PC-3 (cell line): ENCODE measurements at places on chromosomes 2 and 18.

DNA sequence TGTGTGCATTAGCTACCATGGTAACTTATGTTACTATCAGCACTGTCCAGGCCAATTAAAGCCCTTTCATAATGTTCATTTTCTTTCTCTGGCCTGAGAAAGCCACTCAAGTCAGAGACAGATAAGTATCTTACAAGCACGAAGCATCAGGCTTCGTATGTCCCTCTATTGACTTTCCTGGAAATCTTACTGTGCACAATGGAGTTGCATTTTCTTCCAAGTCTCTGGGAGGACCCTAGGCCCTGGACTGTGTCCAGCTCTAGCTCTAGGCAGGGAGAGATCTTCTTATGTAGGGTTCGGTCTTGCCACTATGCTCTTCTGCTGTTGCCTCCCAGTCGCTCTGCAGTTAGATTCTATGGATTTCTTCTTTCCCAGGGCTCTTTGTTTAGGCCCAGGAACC, 40.0 kb upstream of the ITGA6 start:
- no peak for DNase-seq

GRCh38 chr18:49225160-49225559, 235.3 kb downstream of the DYM start:
- no peak for DNase-seq

GRCh38 chr18:46356278-46357033, 252.3 kb downstream of the HAUS1 start:
- no peak for DNase-seq

- DNase-seq = no peak
Observed at GRCh38 chr2:221677688-221678087, 105.6 kb upstream of the EPHA4 start.

DNA sequence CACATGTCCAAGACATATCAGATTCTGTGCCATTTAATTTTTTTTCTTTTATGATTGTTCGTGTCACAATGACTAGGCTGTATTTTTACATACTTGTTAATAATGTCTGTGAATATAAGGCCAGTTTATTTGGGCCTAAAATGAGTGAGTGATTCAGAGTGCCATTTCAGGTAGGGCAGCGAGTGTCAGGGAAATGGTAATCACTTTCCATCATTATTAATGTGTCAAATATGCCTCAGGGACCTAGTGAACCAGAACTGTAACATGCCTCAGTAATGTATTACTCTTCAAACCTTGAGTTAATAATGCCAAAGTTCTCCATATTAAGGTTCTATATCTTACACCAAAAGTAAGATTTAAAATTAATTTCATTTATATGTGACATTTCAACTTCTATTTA, 8.6 kb downstream of the FAM171B start:
- no peak for DNase-seq

- peak; percentile 75 for DNase-seq
Observed at GRCh38 chr2:84516234-84516986, at the start of gene DNAH6. DNAH6 (plus strand) TSS chr2:84516498; CDS start chr2:84517827, 1,329 bp downstream.

GRCh38 chr2:190005513-190005912, 57.0 kb downstream of the MSTN start:
- no peak for DNase-seq

- DNase-seq = no peak
Observed at GRCh38 chr2:214471382-214471781, 60.5 kb downstream of the VWC2L start.

DNA sequence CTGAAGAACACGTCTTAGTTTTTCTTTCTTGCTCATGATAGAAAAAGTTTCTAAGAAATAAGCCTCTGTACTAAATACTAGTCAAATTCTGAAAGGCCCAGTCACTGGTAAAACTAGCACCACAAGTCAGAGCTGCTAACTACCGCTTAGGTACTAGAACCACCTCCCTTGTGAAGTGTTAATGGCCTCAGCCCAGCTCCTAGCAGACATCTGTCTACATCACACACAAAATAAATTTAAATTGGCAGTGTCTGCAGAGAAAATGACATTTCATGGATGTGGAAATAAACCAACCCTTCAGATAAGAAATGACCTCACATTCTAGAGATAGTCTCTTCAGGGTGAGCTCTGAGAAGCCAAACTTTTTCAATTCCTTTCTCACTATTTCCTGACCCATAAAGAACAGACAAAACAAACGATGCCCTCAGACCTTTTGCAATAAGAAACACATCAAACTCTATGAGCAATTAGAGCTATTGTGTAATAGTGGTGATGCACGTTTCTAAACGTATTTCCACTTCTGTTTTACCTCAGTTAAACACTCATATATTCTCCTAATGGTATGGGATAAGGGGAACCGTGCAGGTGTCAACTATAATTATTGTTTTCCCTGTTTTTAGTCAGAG, 70.3 kb upstream of the DSG1 start:
- DNase-seq = no peak

DNA sequence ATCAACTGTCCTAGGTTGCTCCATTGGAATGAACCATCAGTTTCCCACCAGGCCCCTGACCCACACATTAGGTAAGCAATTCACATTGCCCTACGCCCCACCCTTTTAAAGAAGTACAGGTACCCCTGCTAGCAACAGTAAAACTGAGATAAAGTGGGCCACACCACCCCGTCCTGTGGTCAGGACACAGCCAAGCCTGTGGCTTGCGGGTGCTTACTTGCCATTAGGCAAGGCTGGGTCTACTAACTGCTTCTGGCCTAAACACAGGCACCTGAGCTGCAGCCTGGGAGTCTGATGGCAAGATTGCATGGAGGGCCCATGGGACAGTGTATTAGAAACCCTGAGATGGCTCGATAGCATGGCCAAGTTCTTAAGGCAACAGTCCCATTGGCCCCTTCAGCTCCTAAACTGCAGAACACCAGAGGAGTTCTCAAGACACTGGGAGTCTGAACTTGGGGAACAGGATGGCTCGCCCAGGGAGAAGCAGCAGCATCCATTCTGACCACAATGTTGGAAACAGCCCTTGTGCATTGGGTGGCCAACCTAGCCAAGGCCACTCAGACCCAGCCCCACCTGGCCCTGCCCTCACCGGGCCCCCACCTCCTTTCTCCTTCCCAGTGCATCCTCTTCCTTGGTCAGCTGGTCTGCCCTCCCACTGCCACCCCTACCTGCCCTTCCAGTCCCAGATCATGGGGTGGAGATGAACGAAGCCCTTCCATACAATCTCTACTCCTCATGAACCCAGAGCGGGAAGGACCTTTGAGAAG, 177.1 kb downstream of the TNS1 start:
- DNase-seq = no peak

- DNase-seq = no peak
Observed at GRCh38 chr2:9397201-9397600, 26.1 kb downstream of the ITGB1BP1 start.

- DNase-seq = no peak
Observed at GRCh38 chr2:128395196-128395595, 76.5 kb upstream of the HS6ST1 start.

DNA sequence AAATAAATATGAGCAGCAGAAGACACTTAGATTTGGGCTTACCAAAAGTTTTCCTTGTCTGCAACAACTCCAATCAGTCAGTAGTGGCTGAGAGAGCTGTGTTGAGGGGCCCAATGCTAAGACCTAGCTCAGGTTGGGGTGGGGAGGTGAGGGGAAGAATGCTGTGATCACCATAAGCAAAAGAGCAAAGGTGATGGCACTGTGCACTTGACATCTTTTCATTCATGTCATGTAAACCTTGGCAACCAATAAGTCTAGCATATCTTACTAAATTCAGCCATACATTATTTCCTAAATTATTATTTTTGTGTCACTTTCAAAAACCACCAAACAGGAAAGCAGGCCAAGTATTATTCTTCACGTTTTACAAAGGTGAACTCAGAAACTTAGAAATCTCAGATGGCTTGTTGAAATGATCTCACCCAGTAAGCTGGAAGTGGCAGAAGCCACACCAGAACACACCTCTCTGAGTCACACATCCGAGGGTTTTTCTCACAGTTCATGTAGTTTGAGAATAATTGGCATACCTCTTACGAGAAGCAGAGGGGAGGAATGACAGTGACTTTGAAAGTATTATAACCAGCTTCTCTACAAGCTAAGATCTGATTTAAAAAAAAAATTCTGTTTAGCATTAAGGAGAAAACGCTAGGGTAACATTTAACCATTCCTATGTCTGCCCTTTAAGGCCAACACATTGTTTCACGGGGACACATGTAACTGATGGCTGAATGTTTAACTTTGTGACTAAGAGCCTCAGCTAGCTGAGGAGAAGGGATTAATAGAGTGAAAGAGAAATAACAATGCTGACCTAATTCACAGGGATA, 43.3 kb upstream of the SETBP1 start:
- peak; percentile 65 for DNase-seq

DNA sequence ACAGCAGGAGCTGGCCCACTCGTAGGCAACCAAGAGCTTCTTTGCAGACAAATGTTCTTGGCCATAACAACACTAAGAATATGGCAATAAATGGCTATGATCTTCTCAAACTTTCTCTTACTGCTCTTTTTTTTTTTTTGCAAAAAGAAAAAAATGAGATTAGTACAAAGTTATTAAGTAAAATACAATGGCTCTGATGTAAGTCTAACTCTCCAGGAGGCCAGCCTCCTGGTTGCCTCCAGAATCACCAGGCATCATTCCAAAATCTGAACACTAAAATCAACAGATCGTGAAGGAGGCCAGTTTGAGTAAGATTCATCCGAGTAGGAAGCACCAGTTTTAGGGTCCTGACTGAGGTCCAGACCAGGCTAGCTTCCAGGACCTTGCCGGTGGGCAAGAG, 20.8 kb upstream of the FIGN start:
- no peak for DNase-seq

DNA sequence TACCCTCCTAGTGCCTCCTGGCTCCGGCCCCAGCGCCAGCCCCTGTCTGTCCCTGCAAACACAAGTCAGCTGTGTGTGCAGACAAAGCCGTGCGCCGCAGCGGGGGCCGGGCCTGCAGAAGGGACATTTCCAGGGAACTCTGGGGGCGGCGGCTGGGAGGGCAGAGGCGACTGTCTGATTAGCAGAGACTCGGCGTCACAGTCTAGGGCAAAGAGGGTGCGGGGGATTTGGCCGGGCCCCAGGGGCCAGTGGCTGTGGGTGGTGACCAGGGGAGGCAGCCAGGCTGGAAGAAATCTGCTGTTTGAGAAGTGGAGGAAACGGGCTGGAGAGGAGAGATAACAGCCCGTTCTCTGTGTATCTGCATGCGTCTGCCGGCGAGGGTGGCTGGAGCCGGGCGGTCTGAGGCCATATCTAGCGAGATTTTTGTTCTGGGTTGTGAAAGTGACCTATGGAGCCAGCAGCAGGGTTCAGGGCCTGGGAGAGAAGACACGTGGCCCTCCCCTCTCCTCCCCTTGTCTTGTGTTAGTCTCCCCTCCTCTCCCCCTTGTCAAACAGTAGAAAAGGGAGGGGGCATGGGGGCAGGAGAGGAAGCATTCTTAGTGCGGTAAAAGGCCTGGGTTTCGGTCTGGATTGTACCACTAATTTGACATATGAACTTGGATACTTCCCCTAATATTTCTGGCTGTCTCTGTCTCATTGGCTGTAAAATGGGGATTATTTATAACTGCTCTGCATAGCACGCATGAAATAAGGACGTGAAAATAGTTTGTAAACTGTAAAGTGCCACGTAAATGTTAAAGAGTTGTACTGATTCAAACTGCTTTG, 169.4 kb downstream of the SMAD7 start:
- DNase-seq = no peak

DNA sequence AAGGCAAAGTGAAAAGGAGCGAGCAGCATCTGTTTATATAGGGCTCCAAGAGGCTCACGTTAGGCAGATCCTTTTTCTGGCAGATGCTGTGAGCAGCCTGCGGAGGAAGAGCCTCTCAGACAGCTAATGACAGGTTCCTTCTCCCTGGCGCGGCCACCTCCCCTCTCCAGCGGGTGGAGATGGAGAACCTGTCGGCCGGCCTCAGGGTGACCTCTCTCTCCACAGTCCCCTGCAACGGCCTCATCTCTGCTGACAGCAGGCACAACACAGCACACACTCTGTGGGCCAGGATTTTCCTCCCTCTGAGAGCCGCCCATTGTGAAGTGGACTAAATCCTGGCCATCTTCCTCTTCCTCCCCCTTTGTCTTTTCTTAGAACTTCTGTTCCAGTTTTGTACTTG, 119.8 kb downstream of the PRKCE start:
- DNase-seq = no peak

GRCh38 chr2:10522726-10523405, 74.7 kb upstream of the ODC1 start:
- DNase-seq = no peak

DNA sequence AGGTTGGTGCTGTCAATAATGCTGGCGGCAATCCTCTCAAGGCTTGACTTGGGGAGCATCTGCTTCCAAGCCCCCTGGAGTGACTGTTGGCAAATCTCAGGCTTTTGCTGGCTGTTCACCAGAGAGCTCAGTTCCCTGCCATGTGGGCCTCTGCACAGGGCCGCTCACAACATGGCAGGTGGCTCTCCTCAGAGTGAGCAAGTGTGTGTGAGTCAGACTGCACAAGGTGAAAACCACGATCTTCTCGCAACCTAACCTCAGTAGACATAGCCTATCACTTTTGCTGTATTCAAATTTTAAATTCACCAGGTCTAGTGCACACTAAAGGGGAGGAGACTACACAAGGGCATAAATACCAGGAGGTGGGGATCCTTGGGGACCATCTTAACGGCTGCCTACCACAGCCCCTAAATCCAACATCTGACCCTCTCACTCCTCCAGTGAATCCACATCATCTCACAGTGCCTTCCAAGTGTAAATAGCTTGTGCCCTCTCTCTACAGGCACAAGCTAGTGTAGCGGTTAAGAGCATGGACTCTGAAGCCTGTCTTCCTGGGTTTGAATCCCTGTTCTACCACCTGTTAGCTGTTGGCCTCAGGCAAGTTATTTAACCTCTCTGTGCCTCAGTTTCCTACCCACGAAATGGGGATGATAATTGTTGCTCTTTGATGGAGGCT, 187.7 kb upstream of the CXCR4 start:
- DNase-seq = no peak

DNA sequence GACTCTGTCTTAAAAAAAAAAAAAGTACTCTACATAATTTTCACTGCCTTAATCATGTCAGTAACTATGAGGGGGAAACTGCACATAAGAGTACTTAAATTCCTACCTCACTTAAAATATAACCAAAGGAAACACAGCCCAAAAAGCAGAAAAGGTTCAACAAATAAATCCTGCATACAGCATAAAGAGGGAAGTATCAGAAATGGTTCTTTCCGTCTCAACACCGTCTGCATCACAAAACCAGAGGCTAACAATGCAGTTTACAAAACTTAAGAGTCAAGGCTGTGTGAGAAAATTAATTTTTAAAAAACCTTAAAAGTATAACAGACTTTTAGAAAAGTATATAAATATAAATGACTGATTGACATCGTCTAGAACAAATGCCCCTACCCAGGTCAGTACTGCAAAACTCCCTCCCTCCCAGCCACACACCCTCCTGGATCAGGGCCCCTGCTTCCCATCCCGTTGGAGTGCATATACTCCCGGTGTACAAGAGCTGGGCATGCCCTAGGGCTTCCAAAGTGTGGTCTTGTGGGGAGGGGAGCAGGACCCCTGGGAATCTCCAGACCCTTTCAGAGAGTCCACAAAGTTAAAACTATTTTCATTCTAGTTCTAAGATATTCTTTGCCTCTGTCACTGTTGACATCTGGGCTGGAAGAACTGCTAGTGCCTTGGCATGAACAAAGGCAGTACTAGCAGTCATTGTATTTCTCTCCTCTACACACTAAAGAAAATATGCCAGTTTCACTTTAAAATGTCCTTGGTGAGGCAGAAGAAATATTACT, 67.0 kb upstream of the SERTAD2 start:
- no peak for DNase-seq

- no peak for DNase-seq
Observed at GRCh38 chr2:152464851-152465470, 130.0 kb downstream of the FMNL2 start.
